ENCODE measurements at places on chromosomes 3 and 15. TPM values are rescaled to one million over a fixed set of nuclear protein-coding genes. Genes with fewer than 3 reads are reported as not detected.

Gene GPD1L
- 33.8 TPM for total RNA-seq

- H3K4me3 ChIP-seq, result no peak overlapping the region
- no peaks in the 10 kb centered on the region for H3K36me3 ChIP-seq
- H3K27me3 ChIP-seq, result no peaks in the 10 kb centered on the region
- no peak overlapping the region for H3K27ac ChIP-seq
- DNase-seq, result no peak
Observed at GRCh38 chr3:58049143-58049785, 41.0 kb downstream of the FLNB start.

Gene THOC7
- 88.9 TPM for total RNA-seq

DNA sequence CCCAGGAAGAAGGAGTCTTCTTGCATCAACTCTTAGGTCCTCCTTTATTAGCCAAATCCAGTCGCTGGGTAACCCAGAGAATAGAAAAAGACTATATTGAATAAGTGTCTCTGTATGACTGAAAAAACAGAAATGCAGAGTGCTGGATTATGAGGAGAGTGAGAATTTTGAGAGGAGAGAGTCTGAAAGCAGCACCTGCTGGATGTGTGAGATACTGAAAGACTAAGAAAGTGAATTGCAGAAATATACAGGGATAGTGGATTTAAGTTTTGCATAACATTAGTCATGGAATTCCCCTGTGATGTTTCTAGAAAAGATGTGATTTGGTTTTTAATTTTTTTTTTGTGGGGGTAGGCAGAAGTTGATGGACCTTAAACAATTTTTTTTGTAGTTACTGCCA is 296.5 kb downstream of the MECOM start:
- no peaks in the 10 kb centered on the region for H3K27me3 ChIP-seq
- no peak overlapping the region for H3K27ac ChIP-seq
- DNase-seq, result no peak
- H3K4me1 ChIP-seq, result no peaks in the 10 kb centered on the region

DNA sequence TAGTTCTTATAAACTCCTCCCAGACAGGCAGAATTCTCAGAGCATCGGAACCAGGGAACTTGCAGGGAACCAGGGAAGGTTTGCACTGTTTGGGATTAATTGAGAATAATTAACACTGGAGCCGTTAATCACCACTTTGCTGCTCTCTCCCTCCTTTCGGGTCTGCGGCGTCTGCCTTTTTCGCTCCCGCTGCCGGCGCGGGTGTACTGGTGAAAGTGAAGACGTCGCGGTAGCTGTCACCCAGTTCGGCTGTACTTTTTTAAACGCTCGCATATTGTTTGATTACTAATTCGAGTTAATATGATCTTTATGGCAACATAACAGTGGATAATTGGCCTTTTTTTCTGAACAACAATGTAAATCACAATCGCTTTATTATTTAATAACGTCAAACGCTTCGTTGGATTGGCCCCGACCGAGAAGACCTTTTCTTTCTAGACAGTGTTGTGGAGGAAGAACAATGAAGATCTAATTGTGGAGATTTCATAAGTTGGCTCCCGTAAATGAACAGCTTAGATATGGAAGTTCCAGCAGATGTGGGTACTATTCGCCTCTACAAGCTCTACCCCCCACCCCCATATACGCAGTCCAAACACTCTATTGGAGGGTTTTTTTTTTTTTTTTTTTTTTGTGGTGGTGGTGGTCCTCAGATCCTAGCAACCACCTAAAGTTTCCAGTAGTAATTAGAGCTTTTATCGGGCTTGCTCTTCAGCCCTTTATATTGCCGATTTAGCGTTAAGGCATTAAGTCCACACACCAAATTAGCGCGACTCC is 12.7 kb downstream of the SOX2 start:
- H3K4me1 ChIP-seq, result peaks cover 8% of the 10 kb centered on the region
- peaks cover 27% of the 10 kb centered on the region for H3K36me3 ChIP-seq
- DNase-seq, result no peak
- peak overlapping the region; percentile 63 for H3K27ac ChIP-seq

DNA sequence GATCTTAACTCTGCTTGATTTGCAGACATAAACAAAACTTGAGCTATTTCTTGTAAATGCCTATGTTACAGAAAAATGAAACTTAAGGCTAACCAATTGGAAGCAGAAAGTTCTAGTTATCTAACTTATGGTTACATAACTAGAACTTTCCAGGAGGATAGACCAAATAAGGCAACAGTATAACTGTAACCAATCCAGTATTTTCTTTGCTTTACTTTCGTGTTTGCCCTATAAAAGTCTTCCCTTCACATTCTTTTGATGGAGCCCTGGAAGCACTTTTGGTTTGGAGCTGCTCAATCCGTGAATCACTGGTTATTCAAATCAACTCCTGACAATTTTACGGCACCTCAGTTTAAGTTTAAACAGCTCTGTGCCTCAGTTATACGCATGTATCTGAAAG is 164.6 kb downstream of the SUCLG2 start:
- no peak for DNase-seq
- no peak overlapping the region for H3K4me3 ChIP-seq
- no peaks in the 10 kb centered on the region for H3K27me3 ChIP-seq
- H3K27ac ChIP-seq, result no peak overlapping the region
- H3K36me3 ChIP-seq, result peaks cover 46% of the 10 kb centered on the region
- peaks cover 5% of the 10 kb centered on the region for H3K4me1 ChIP-seq

Gene TAGLN3
- not detected for total RNA-seq

- H3K27me3 ChIP-seq, result peaks cover 1% of the 10 kb centered on the region
- no peak for DNase-seq
- no peaks in the 10 kb centered on the region for H3K36me3 ChIP-seq
- H3K4me1 ChIP-seq, result no peaks in the 10 kb centered on the region
Observed at GRCh38 chr3:16067837-16068471, 106.5 kb upstream of the GALNT15 start.

Data from activated CD8-positive, alpha-beta T cell treated with anti-CD3 and anti-CD28 coated beads, Interleukin-2, amount 10 ng/mL, durations not matched to agents 7 days and 5 days (primary cell).